ENCODE measurements at places on chromosomes 1 and 21.

DNA sequence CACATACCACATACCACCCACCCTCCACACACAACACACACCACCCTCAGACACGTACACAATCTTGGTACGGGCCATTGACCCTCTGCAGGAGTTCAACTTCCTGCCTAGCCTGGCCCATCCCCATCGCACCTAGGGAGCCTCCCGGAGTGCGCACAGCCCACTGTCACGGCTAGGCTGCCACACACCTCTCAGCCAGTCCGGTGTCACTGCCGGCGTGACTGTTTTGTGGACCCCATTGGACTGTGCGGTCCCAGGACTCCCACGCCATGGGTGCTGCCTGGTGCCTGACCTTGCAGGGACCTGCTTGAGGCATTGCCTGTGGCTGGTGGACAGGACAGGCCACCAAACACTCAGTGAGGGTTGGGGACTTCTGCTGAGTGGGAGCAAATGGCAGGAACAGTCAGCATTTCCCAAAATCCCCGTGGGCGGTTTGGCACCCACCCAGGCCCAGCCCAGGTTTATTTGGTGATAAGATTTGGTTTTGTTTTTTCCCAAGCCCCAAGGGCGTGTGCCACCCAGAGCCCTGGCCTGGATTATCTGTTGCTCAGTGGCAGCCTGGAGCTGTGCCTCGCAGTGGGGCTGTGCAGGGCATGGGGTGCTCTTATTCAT is 27.7 kb downstream of the RAB7B start:
- no peak for DNase-seq

DNA sequence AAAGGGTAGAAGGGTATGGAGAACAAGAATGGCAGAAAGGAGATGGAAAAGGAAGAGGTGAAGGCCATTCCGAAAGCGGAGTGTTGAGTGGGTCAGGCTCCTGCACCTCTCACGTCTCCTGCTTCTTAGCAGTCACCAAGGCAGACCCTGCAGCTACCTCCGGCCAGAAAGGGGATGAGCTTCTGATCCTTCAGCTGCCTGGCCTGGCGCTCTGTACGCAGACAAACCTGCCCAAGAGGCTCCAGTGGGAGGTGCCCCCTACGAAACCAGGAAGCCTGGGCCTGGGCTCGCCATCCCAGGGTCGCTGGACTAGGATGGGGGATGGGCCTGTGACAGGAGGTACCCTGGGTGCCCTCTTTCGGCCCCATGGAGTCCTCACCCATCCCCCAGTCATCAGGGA is 3.0 kb downstream of the GPR61 start:
- DNase-seq = no peak

GRCh38 chr1:55347866-55348265 is 132.7 kb upstream of the USP24 start:
- no peak for DNase-seq

DNA sequence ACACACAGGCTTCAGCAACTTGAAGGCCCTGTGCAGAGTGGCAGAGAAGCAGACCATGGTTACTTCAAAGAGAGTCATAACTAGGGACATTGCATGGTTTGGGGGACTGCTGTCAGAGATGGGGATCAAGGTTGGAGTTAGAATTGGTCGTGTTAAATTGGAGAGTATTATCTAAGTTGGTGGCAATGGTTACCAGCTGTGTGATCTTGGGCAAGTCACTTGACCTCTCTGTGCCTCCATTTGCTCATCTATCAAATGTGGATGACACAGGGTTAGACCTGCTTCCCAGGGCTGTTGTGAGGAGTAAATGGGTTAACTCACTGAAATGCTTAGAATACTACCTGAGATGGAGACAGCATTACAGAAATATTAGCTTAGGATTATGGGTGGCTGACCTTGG is 91.1 kb downstream of the PAX7 start:
- no peak for DNase-seq

DNA sequence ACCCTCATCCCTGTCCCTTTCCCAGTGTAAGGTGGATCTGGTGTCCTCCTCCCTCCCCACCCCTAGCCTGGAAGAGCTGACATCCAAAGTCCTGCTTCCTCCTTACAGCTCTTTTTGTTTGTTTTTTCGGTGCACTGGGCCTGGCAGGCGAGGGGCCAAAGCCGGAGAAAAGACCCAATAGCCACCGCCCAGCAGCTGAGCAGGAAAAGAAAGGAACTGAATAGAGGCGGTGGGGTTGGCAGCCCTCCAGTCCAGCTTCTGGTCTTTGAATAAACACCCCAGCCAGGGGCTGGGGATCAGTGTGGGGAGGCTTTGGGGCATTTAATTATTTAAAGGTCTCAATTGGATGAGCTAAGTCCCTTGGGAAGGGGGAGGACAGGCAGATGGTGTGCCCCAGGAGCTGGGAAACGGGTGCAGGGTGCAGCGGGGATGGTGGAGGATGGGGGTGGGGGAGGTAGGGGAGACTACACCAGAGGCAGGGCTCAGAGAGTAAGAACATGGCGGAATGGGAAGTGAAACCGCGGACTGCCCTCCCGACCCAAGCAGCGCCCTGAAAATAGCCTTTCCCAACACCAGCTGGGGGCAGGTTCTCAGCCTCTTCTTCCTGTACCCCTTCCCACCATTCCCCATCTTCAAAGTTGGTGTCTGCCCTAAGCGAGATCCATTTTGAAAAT is 20.2 kb downstream of the BTG2 start:
- no peak for DNase-seq

DNA sequence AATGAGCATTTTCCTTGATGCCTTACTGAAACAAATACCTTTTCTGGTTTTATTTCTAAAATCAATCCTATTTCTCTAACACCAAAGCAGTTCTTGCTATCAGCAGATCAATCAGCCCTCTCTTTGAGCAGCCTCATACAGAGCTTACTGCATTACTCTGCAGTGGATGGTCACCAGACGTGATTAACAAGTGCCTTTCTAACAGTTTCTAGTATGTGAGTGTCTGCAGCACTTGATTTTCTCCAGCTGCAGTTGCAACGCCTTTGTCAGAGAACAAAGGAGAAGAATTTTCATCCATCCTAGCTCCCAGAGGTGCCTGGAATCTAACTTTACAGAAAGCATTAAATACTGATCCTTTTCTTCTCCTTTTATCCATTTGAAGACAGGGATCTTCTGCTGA is 177.3 kb upstream of the SGIP1 start:
- no peak for DNase-seq

DNA sequence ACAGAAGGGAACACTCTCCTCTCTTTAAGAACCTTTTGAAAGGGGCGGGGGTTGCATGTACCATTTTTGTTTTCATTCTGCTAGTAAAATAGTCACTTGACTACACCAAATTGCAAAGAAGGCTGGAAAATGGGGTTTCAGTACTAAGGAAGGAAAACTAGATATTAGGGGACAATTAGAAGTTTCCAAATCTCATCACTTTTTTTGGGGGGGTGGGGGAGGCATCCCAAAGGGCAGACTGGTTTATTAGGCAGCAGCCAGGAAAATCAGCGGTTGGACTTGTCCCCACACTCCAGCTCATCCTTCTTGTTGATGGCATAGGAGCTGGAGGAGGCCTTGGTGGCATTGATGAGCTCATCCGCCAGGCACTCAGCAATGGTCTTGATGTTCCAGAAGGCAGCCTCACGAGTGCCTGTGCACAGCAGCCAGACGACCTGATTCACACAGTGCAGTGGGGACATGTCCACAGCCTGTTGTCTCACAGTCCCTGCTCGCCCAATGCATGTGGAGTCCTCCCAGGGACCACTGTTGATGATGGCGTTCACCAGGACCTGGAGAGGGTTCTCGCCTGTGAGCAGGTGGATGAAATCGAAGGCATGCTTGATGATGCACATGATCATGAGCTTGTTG is 1.7 kb upstream of the TMEM50B start:
- DNase-seq = no peak

DNA sequence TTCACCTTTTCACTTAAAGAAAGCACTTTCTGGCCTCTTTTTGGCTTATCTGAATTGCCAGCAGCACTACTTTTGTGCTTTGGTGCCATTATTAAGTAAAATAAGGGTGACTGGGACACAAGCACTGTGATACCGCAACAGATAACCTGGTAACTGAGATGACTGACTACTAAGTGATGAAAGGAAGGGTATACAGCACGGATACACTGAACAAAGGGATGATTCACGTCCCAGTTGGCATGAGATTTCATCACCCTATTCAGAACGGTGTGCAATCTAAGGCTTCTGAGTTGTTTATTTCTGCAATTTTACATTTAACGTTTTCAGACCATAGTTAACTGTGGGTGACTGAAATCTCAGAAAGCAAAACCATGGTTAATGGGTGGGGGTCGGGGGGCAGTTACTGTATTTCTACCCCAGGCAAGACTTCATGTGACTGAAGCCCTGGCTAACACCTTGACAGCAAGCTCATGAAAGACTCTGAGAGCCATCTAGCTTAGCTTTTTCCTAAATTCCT is 102.8 kb downstream of the CLIC6 start:
- no peak for DNase-seq

- no peak for DNase-seq
Observed at GRCh38 chr1:54364995-54365394, 41.2 kb downstream of the SSBP3 start.

DNA sequence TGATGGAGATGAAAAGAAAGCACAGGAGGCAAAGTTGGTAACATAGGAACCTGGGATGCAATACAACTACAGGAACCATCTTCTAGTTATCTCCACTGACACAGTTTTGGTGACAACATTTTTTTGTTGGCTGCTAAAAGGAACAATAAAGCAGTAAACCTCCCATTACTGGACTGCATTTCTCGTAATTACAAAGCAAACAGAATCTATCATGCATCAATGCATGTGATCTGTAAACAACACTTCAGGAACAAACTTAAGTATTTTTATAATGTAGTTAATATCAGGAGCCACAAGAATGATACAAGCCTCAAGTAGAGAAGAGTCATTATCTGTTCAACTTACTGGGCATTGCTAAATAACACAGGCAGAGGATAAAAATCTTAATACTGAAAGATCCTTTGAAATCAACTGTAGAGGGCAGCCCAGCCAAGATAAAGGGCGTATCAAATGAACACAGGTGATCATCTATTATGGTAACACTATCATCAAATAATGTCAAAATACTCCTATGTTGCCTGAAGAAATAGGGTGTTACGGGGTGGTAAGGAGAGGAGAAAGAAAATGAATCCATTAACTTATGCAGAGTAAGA is 193.3 kb downstream of the EIF4G3 start:
- DNase-seq = no peak

- no peak for DNase-seq
Observed at GRCh38 chr1:88228114-88228513, 456.0 kb upstream of the PKN2 start.

GRCh38 chr1:11563560-11564069 is 84.7 kb downstream of the DISP3 start:
- no peak for DNase-seq

DNA sequence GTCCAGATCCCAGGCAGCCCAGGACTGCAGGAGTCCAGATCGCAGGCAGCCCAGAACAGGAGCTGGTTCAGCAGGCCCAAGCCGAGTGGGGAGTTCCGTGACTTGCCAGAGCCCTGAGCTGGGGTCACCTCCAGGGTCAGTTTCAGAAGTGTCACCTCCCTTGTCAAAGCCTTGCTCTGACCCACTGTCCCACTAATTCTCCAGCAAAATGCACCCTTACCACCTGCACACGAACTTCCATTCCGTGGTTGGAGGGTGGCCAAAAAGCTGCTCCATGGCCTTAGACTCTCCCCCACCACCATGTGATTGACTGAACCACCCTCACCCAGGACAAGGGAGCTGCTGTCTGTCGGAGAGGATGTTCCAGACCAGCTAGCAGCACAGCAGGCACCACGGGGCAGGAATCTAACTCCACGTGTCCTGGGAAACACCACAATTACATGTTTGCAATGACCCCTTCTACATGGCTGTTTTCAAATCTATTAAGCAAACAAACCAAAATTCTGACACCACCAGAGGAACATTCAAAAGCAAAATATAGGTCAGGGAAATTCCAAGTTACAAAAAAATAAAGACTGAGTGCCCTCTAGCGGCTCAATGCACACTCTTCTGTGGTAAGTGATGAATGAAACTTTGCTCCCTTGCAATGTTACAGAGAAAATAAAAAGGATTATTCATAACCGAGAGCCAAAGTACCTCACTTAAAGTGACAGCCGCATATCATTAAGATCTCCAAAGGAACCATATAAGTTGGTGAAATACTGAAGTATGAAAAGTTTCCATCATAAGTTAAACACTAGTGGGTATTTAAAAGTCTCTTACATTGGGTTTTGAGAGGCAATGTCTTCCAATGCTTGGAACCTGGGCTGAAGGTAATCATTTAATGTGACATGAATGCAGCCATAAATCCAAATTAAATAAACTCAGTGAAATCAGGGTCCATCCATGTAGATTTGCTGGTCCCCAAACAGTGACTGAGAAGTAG is 76.3 kb downstream of the NPHP4 start:
- peak; percentile 12 for DNase-seq

- DNase-seq = no peak
Observed at GRCh38 chr1:152968248-152968647, 2.2 kb upstream of the SPRR4 start.

DNA sequence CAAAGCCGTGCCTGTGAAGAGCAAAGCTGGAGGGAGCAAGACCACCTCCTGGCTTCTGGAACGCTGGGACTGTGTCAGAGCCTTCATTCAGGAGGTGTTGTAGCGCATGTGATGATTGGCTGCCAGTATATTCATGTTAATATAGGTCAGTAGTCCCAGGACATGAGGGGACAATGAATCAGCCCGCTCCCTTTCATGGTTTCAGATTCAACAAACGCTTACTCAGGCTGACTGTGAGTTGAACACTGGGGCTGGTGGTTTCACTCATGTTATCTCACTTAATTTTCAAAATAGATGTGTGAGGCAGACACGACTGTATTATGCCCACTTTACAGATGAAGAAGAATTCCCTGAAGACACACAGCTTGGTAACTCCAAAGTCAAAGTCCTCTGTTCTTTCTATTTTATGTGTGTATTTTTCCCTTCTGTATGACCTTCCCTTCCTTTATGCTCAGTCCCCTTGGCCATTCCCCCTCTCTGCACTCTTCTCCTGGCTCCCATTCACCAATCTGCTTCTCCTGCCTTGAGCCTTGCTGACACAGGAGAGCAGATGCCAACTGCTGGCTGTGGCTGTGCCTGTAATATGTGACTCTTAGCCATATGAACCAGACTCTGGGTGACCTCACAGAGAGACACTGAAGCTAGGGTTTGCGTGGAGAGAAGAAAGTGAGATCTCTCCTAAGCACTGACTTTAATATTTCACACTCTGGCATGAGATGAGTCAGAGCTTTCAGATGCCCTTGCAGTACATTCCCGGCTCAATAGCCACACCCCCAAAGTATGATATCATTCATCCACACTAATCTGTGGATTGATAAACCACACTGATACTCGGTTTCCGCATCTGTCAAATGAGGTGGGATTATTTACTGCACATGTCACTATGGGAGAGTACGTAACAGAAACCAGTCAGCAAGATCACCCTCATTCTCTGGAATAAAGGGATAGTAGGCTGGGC is 31.4 kb upstream of the KIRREL1 start:
- DNase-seq = no peak

All from GM04503 (cell line).